ENCODE measurements at places on chromosomes 1 and 21.

- no peak for DNase-seq
Observed at GRCh38 chr1:41917076-41917475, 1.6 kb downstream of the HIVEP3 start.

DNA sequence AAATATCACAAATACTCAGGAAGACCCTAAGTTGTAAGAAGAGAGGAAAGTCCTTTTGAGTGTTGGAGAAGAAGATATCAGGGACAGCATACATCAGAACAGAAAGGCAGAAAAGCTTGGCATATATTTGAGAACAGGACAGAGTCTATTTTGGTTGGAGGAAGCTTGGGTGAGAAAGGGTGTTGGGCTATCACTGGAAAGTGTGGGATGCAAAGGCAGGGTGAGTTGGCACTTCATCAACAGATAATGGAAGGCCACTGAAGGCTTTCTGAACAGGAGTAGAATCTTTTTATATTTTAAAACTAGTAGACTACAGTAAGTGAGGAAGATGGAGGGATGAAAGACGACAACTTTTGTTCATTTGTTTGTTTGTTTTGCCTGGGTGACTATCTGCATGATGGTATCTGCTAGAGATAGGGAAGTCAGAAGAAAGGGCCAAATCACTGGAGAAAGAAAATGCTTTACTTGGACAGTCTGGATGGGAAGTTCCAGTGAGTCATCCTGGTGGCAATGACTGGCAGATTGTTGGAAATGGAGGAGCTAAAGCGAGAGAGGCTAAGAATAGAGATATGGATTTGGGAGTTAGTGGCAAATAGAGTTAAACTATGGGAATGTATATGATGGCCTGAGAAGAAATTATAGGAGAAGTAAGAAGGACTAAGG is 33.7 kb upstream of the KCNA2 start:
- DNase-seq = no peak

DNA sequence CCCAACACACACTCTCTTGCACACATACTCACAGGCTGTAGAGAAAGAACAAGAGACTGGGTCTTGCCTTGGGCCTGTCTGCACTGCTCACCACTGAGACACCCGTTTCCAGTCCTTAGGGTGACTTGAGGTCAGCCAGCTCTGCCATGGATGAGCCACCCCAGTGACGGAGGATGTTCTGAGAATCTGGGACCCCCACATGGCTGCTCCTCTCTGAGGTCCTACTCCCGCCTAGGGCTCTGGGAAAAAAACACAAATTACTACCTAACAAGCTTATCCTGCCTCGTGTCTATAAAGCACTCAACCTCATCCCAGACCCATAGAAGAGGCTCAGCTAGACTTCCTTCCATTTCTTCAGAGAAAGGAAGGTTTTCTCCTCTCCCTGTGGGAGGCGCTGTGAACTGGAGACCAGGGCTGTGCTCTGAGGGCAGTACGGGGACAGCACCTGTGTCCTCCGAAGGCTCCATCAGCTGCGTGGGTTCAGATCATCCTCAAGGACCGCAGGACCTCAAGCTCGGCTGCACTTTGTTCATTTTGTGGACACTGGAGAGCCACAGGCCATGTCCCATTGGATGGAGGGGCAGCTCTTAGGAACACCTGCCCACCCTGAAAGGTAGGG is 4.3 kb upstream of the CLEC20A start:
- no peak for DNase-seq

DNA sequence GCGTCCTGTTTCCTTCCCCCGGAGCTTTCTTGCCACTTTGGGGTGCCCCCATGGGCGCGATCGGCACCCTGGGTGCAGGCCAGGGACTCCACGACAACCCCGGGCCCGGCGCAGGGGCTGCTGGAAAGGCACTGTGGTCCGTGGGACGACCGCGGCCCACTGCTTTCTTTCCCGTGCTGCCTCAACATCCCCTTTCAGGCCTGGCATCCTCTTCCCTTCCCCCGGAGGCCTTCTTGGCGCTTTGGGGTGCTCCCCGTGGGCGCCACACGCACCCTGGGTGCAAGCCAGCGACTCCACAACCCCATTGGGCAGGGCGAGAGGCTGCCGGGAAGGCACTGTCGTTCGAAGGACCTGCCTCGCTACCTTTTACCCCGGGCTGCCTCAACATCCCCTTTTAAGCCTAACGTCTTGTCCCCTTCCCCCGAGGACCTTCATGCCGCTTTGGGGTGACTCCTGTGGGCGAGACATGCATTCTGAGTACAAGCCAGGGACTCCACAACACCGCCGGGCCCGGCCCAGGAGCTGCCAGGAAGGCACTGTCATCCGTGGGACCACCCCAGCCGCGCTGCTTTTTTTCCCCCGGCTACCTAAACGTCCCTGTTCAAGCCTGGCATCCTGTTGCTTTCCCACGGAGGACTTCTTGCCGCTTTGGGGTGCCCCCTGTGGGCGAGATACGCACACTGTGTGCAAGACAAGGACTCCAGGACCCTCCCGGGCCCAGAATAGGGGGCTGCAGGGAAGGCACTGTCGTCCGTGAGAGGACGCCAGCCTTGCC is 137.8 kb downstream of the LIPI start:
- no peak for DNase-seq

GRCh38 chr1:24906760-24907490 is 23.2 kb downstream of the RUNX3 start:
- DNase-seq = no peak

- no peak for DNase-seq
Observed at GRCh38 chr1:209741193-209741592, 14.7 kb upstream of the TRAF3IP3 start.

GRCh38 chr21:27171707-27172106 is 204.8 kb upstream of the ADAMTS5 start:
- DNase-seq = no peak

DNA sequence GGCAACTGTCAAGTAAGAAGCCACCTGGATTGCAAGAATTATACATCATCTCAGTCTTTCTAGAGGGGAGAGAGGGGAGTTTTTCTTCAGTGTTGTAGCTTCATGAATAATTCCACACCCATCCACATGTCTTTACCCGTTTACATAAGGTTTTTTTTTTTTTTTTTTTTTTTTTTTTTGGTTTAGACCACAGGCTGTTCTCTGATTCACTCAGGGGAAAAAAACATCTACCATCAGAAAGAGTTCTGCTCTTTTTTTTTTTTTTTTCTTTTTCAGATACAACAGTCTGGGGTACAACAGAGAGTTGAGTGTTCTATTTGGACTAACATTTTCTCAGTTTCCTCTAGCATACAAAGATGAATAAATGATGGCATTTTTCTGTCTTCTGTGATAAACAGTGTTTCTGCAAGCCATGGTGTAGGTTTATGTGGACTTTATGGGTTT is 4.9 kb upstream of the KIF14 start:
- no peak for DNase-seq

DNA sequence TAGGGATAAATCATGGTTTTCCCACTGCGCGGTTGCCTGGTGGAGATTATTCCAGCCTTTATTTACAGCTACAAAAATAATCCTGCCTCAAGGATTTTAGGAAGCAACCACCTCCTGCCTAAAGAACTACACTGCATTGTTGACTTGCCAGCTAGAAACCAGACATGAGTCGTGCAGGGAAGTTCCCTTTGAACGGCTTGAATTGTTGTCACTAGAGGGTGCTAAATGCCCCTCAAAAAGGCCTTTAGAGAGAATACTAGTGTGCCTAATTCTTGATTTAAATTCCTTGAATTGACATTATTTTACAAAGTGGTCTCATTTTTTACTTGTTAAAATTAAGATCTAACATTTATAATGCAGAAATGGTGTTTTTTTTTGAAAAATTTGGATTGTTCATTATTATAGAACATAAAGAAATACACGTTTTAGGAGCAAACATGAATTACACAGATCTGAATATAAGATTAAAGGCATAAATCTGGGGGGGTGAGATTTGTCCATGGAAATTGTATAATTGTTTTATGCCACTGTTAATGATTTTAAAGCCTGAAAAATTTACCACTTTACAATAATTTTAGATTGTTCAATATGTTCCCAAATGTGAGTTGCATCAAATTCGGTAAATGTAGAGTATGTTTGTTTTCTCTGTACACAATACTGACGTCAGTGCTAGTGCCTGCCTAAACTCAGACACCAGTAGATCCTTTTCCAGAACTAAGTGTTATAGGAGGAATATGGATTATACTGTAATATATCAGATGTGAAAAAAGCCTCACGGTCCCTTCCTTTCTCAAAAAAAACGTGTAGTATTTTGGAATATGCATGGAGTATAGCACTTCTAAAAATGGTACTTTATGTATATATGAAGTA is 7.6 kb upstream of the ERG start:
- no peak for DNase-seq

- DNase-seq = no peak
Observed at GRCh38 chr1:163298365-163298764, 23.4 kb upstream of the NUF2 start.

DNA sequence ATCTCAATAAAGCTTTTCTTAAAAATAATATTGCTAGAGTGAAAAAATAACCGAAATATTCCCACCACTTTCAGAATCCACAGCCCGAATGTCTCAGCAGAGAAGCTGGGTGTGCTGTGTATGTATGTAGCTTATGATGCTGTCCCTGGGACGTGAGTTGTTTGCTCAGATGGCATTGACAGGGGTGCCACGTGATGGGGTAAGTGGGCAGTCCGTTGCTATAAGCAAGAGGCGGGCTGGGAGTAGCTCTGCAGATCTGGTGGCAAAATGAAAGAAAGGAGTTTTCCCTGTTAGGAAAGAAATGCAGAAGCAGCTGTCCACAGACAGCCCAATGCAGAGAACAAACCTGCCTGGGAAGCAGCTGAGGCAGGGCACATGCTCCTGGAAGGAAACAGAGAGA is 3.8 kb upstream of the FAM20B start:
- DNase-seq = no peak

- DNase-seq = no peak
Observed at GRCh38 chr1:151635479-151636072, 23.7 kb downstream of the SNX27 start.

DNA sequence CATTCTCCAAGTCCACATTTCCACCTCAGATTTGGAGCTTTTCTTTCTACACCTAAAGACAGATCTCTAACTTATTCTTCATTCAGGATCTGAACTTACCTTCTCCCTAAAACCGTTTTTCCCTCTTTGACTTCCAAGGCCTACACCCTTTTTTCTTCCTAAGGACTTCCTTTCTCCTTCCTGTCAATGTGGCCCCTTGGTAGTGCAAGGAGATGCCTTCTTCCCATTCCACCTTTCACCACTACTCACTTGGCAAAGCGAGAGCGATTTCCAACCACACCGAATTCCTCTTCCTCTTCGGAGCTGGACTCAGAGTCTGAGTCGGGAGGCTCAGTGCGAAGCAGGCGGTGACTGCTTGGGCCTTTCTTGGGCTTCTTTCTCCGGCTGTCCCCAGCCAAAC is 1.3 kb downstream of the EFCAB14 start:
- DNase-seq = no peak

GRCh38 chr21:27535188-27535587 is 568.3 kb upstream of the ADAMTS5 start:
- DNase-seq = no peak

GRCh38 chr1:100469578-100469977 is 68.4 kb upstream of the GPR88 start:
- no peak for DNase-seq

GRCh38 chr1:4021136-4021973 is 121.3 kb upstream of the C1orf174 start:
- DNase-seq = no peak

Measured in activated naive CD8-positive, alpha-beta T cell treated with anti-CD3 and anti-CD28 coated beads, Interleukin-2, amount 50 U/mL, for 24 hours (primary cell).